Ureter (tissue), 1 donor: ENCODE measurements at places on chromosomes 2 and 18. TPM values are rescaled to one million over a fixed set of nuclear protein-coding genes. Genes with fewer than 3 reads are reported as not detected.

Gene DUSP19
- total RNA-seq = 7.0 TPM

Gene HSPE1
- 101 TPM for total RNA-seq

Gene EVX2
- not detected for total RNA-seq

Gene HRH4
- total RNA-seq = not detected

Gene TUBA4B
- total RNA-seq = not detected

Gene IL18RAP
- total RNA-seq = 2.6 TPM

Gene SDC1
- 480 TPM for total RNA-seq

Gene MARCO
- total RNA-seq = 4.8 TPM

Gene POMC
- total RNA-seq = 0.68 TPM

Gene OLA1
- 80.9 TPM for total RNA-seq

Gene KDM3A
- total RNA-seq = 59.1 TPM

Gene CYTIP
- 15.8 TPM for total RNA-seq

Gene FBLN7
- 8.9 TPM for total RNA-seq

Gene RAX
- not detected for total RNA-seq

Gene BOLL
- not detected for total RNA-seq

Gene SLC38A11
- total RNA-seq = 2.4 TPM

Gene REG3G
- not detected for total RNA-seq

Gene SALL3
- total RNA-seq = 0.44 TPM

Gene LOXHD1
- 0.29 TPM for total RNA-seq

Gene GREB1
- total RNA-seq = 5.1 TPM

Gene LRATD1
- 27.5 TPM for total RNA-seq

Gene NT5DC4
- not detected for total RNA-seq
